ENCODE measurements at places on chromosomes 2 and 18.

GRCh38 chr18:48023334-48024008, 93.0 kb upstream of the SMAD2 start:
- peak; percentile 59 for DNase-seq

DNA sequence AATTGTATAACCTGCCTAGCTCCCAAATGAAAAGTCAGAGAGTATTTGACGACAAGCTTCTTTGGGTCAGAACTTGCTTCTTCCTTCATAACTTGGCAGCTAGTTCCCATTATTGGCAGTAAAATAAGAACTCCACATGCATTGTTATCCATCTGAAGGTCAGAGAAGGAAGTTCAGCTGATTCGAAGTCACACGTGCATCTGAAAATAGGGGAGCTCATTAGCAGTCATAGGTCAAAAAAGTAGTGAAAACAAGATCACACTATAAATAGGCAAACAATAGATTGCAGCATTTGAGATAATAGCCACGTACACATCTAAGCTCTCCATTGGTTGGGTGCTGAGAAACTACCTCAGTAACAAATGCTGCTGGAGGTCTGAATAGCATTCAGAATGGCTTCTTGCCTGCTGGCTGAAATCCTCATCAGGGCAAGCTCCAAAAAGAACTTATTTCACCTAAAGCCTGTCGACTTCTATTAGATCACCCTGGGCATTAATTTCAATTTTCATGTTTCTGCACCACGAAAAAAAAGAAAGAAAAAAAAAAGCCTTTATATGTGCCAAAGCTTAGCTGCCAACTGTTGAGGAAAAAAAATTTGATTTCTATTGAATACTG, 1492.9 kb upstream of the CELF4 start:
- no peak for DNase-seq

- DNase-seq = no peak
Observed at GRCh38 chr2:46382331-46383112, 85.3 kb downstream of the EPAS1 start.

DNA sequence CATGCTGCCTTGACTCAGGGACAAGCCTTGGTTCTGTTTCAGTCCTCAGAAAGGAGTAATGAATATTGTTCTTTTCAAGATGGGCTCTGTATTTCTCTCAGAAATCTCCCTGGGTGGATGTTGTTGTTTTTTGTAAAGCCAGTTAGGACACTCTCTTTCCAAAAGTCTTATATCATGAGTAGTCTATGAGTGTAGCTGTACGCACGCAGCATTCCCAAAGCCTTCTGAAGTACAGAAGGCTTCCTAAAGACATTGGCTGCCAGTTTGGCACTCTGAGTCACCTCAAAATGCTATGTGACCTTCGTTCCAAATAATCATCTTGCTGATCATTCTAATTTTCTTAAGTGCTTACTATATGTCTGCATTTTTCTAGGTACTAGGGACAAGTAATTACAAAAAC, 16.7 kb upstream of the GTF2A1L start:
- no peak for DNase-seq

GRCh38 chr2:222922019-222922800, 61.4 kb downstream of the ACSL3 start:
- no peak for DNase-seq

DNA sequence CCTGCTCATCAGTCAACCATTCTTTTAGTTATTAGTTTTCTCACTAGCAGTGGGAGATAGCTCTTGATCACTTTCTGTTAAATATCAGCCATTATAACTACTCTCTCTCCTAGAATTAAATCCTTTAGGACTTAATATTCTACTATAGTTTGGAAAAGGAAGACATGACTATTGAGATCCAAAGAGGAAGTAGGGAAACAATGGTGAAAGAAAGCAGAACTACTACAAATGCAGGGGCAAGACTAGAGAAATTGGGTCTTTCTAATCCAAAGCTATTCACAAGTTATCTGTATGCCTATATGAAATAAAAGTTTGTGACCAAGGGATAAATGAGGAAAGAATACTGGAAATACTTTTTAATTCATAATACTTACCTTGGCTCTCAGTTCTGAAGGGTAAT, 65.1 kb downstream of the SRBD1 start:
- DNase-seq = no peak

DNA sequence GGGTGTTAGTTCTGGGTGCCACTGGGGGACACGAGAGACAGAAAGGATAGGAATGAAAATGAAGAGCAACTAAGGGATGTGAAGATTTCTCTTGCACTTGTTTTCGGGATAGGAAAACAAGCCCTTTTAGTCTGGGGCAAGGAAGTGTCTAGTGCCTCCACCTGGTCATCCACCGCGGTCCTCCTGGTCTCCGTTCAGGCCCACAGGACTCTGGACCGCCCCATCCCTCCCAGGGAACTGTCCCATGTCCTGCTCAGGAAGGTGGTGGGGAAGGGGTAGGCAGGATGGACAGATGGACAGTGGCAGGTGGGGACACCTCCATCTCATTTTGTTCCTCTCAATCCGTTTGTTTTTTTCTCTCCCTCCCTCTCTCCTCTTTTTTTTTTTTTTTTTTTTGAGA, 45.9 kb downstream of the AGAP1 start:
- no peak for DNase-seq
